Activated naive CD8-positive, alpha-beta T cell treated with anti-CD3 and anti-CD28 coated beads for 36 hours (primary cell): ENCODE measurements at places on chromosomes 13 and 19. TPM values are rescaled to one million over a fixed set of nuclear protein-coding genes. Genes with fewer than 3 reads are reported as not detected.

DNA sequence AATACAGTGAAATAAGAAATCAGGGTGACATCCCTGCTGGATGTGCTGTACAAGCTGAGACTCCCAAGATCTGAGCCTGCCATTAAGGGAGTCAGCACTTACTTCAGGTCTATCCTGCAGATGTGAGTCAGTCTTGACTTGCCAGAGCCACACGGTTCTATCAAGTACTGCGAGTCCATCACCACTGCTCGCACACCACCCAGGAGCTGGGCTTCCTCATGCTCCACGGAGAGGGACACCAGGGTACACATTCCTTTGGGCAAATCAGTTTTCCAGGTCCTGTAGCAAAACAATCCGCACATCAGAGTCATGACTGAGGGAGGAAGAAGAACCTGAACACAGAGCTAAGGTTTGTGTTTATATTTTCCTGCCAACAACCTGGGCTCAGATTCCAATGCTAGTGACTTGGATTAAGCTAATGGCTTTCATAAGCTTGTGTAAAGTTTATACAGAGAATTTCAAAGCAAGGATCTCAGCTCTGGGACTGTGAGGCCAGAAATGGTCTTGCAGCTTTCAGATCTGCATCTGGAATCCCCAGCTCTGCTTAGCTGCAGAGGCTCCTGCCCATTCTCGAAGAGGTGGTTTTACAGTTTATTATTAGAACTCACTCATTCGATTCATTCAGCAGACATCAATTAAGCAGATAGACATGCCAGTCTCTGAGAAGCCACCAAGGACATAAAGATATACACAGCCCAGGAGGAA lies 90.6 kb downstream of the KL start:
- DNase-seq, result no peak
- no peaks in the 10 kb centered on the region for H3K4me1 ChIP-seq
- no peak overlapping the region for H3K27ac ChIP-seq
- H3K27me3 ChIP-seq, result peaks cover 19% of the 10 kb centered on the region
- no peak overlapping the region for H3K4me3 ChIP-seq
- no peaks in the 10 kb centered on the region for H3K36me3 ChIP-seq

DNA sequence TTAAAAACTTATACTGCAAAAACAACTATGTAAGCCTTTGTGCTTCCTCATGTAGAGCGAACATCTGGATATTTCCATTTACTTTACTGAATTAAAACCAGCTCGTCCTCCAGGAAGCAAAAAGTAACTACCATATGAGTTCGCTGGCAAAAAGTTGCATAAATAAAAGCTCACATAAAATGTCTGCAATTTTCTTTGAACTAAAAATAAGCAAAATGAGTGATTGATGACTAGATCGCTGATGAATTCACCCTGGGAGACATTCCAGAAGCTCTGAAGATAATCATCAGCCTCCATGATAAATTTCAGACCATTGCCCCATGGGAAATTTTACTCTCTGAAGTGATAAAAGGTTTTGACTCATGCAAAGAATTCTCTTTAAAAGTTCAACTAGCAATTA lies 67.3 kb upstream of the SACS start:
- peaks cover 10% of the 10 kb centered on the region for H3K27me3 ChIP-seq
- H3K4me1 ChIP-seq, result no peaks in the 10 kb centered on the region
- no peak overlapping the region for H3K27ac ChIP-seq
- H3K4me3 ChIP-seq, result no peak overlapping the region

DNA sequence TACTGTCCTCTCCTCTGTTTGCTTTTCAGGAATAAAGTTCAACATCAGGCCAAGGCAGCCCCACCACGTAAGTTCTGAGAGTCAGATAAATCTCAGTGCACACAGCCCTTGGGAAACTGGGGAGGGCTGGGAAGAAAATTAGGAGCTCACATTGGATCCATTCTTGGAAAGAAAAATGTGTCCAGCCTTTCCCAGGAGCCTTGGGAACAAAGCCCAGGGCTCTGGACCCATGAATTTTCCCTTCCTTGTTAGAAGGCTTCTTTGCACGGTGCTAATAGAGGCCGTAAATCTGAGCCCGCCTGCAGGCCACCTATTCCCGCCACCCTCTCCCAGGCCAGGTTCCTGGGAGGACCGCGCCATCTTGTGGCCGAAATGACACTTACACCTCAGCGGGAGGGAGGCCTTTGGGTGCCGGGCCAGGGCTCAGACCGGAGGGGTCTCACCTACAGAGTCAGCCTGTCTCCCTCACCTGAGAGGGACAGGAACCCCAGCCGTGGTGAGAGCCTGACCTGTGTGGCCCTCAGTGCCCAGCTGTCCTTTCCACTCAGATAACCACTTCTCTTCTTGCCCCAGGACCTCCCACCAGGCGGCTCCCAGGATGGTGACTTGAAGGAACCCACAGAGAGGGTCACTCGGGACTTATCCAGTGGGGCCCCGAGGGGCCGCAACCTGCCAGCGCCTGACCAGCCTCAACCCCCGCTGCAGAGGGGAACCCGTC lies 25.1 kb upstream of the KCTD15 start:
- DNase-seq, result peak; percentile 70
- no peaks in the 10 kb centered on the region for H3K36me3 ChIP-seq
- H3K27me3 ChIP-seq, result peaks cover 23% of the 10 kb centered on the region
- H3K4me1 ChIP-seq, result no peaks in the 10 kb centered on the region

DNA sequence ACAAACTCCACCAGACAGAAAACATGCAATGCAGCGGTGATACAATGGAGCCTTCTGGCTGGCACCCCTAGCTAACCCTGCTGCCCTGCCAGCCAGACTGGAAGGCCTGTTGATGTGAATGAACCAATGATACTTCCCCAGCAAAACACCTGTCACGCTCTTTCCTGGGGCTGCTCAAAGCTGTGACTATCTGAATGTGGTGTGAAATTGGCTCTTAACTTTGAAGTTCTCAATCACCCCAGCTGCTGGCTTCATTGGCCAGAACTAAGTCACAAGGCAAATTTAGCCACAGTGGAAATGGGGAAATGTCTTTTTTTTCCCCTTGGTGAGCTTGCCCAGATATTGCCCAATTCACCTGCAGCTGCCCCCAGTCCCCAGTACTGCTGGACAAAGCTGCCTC lies 147.3 kb downstream of the SLC7A1 start:
- H3K27ac ChIP-seq, result no peak overlapping the region
- H3K4me3 ChIP-seq, result no peak overlapping the region
- no peaks in the 10 kb centered on the region for H3K36me3 ChIP-seq
- DNase-seq, result no peak

GRCh38 chr13:74709226-74709625 lies 575.0 kb upstream of the KLF12 start:
- no peak overlapping the region for H3K27ac ChIP-seq
- H3K36me3 ChIP-seq, result no peaks in the 10 kb centered on the region
- no peak overlapping the region for H3K4me3 ChIP-seq
- DNase-seq, result no peak

DNA sequence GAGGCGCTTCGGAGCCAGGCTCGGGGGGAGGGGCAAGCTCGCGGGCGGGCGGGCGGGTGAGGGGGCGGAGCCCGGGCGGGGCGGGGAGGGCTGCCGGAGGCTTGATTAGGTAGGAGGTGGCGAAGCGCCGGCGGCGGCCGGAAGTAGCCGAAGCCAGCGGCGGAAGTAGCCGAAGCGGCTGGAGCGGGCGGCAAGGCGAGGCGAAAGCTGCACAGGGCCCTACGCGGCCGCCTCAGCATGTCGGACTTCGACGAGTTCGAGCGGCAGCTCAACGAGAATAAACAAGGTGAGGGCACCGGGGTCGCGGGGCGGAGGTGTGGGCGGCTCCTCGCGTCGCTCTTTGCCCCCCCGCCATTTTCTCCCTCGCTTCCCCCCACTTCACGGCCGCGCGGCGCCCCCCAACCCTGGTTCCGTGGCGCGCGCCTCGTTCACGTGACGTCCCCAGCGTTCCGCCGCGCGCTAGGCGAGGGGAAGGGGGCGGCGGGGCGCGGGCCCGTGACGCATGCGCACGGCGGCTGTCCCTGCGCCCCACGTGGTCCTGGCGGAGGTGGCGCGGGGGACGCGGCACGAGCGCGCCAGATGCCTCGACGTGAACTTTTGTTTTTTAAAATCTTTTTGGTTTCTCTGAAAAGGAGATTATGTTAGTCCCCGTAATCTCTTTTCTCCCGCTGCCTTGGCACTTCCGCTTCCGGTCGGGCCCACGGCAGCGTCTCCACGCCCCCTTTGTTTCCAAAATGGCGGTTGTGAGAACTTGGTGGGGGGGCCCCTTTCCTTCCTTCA lies at the start of gene U2AF2:
Gene U2AF2, plus strand, starts transcription at position 168 of the 780 bp plus-strand sequence. Its CDS starts 70 bp downstream, at position 238.
- H3K27ac ChIP-seq, result peak within 1 kb of the TSS; percentile 95

DNA sequence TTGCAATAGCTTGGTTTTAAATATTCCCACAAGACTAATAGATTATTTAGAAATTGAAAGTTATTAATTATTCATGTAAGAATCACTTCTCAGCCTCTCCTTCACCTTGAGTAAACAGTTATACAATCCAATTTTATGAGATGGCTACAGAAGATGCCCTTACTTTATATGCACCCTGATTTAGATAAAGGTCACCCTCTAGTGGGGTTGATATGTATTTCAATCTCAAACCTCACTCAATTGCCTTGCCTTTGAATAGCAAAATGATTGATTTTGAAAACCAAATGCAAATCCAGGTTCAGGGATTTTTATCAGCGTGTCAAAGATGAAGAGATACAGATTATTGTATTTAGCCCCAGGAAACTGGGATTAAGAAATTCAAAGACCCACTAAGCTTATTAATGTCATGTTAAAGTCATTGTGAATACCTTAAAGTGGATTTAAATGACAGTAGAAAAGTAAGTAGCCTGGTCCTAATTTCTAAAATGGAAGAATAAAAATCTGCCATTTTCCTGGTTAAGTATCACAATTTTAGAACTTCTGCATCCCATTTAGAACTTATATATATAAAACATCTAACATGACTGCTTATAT lies 305.1 kb downstream of the ITGBL1 start:
- H3K4me1 ChIP-seq, result no peaks in the 10 kb centered on the region
- H3K27me3 ChIP-seq, result peaks cover 16% of the 10 kb centered on the region
- no peak overlapping the region for H3K27ac ChIP-seq
- H3K4me3 ChIP-seq, result no peak overlapping the region

- no peak overlapping the region for H3K27ac ChIP-seq
- H3K27me3 ChIP-seq, result peaks cover 58% of the 10 kb centered on the region
- H3K4me1 ChIP-seq, result peaks cover 13% of the 10 kb centered on the region
These were observed 136.7 kb downstream of the SOX1 start for GRCh38 chr13:112203614-112204013.

DNA sequence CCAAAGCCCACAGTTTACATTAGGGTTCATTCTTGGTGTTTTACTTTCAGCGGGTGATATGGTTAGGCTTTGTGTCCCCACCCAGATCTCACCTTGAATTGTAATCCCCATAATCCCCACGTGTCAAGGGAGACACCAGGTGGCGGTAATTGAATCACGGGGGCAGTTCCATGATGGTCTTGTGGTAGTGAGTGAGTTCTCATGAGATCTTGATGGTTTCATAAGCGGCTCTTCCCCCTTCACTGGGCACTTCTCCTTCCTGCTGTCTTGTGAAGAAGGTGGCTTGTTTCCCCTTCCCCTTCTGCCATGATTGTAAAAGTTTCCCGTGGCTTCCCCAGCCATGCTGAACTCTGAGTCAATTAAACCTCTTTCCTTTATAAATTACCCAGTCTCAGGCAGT lies 12.0 kb downstream of the FPR2 start:
- no peak for DNase-seq
- H3K36me3 ChIP-seq, result no peaks in the 10 kb centered on the region
- no peak overlapping the region for H3K4me3 ChIP-seq
- peaks cover 3% of the 10 kb centered on the region for H3K4me1 ChIP-seq

- H3K27me3 ChIP-seq, result peaks cover 10% of the 10 kb centered on the region
- H3K4me3 ChIP-seq, result no peak overlapping the region
- H3K36me3 ChIP-seq, result no peaks in the 10 kb centered on the region
- H3K27ac ChIP-seq, result no peak overlapping the region
- peaks cover 4% of the 10 kb centered on the region for H3K4me1 ChIP-seq
These were observed 42.4 kb upstream of the RANBP3 start for GRCh38 chr19:6020166-6020882.

DNA sequence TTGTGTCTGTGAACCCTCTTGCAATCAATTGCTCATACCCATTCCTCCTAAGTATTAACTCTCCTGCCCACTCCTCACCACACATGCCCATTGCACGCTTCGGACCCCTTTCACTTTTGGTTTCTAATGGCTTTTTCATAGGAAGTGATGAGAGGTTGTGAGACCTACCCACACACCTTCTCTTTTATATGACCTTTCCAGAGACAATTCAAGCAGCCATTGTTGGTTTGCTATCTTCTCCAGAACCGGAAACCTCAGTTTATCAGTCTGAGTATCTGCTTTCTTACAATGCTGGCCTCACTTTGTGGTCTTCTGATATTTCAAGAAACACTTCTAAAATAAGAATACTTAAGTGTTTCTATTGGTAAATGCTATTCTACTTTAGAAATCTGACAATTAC lies 1550.8 kb upstream of the SLC10A2 start:
- H3K36me3 ChIP-seq, result no peaks in the 10 kb centered on the region
- no peak for DNase-seq
- H3K27me3 ChIP-seq, result no peaks in the 10 kb centered on the region
- H3K27ac ChIP-seq, result no peak overlapping the region
- H3K4me3 ChIP-seq, result no peak overlapping the region

- no peaks in the 10 kb centered on the region for H3K36me3 ChIP-seq
- no peak overlapping the region for H3K4me3 ChIP-seq
- no peak for DNase-seq
These were observed 29.7 kb upstream of the FREM2 start for GRCh38 chr13:38657191-38657590.

DNA sequence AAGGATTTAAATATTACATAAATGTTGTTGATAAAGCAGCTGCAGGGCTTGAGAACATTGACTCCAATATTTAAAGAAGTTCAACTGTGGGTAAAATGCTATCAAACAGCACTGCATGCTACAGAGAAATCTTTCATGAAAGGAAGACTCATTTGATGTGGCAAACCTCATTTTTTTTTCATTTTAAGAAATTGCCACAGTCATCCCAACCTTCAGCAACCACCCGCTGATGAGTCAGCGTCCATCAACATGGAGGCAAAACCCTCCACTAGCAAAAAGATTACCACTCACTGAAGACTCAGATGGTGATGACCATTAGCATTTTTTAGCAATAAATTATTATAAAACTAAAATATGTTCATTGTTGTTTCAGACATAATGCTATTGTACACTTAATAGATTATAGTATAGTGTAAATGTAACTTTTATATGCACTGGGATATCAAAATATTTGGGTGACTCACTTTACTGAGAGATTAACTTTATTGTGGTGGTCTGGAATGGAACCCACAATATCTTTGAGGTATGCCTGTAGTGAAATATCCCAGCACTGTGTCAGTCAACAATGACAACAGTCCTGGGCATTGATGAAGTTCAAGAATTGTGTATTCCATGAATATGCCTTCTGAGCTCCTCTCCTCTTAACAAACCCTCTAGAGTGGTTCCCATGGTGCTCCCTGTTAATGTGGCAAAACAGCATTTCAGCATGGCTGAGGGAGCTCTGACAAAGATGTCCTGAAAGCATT lies 52.4 kb upstream of the SOX21 start:
- DNase-seq, result peak; percentile 9
- peaks cover 51% of the 10 kb centered on the region for H3K27me3 ChIP-seq
- no peaks in the 10 kb centered on the region for H3K36me3 ChIP-seq
- no peak overlapping the region for H3K27ac ChIP-seq
- no peaks in the 10 kb centered on the region for H3K4me1 ChIP-seq
- no peak overlapping the region for H3K4me3 ChIP-seq

- H3K27me3 ChIP-seq, result no peaks in the 10 kb centered on the region
- H3K27ac ChIP-seq, result no peak overlapping the region
- peaks cover 27% of the 10 kb centered on the region for H3K36me3 ChIP-seq
- no peaks in the 10 kb centered on the region for H3K4me1 ChIP-seq
These were observed 26.8 kb upstream of the TINCR start for GRCh38 chr19:5594521-5594950.

Gene CYP2A7
- not detected for total RNA-seq

Gene DLL3
- 1.1 TPM for total RNA-seq

Gene SULT2B1
- not detected for total RNA-seq

Gene CEACAM20
- not detected for total RNA-seq

Gene IGFL1
- not detected for total RNA-seq

Gene RASGRP4
- total RNA-seq, result 0.22 TPM

Gene MPV17L2
- 15.2 TPM for total RNA-seq
